Activated CD4-positive, alpha-beta T cell treated with anti-CD3 and anti-CD28 coated beads for 36 hours (primary cell): ENCODE measurements at places on chromosomes 4 and X.

DNA sequence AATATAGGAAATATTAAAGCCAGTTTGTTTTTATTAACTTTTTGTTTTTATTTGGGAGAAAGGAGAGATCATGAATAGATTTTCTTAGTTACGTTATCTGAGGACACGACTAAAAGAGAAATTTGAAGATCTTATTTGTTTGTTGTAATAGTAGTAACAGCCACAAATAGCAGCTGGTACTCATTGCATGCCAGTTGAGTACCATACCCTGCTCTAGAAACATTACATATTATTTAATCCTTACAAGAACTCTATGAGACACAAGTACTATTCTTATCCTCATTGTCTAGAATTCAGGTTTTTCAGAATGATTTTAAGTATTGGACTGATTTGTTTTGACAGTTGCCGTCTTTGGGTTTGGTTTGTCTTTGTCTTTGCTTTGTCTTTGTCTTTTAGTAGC lies 31.8 kb downstream of the USP53 start:
- DNase-seq = no peak

GRCh38 chr4:7767526-7767925 lies 172.1 kb downstream of the AFAP1 start:
- DNase-seq = no peak

DNA sequence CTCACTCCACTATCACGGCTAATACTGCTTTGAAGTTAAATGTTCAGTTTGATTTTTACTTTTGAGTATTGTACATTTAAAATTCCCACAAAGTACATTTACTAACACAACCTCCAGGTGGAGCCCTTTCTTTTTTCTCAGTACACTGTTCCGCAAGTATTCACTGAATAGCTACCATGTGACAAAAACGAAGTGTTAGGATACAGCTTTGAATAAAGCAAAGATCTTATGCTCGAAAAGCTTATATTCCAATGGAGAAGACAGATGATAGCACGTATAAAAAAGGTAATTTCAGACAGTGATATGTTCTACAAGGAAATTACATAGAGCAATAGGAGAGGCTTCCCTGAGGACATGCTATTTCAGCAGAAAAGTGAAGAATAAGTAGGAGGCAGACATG lies 60.7 kb upstream of the ABCG2 start:
- DNase-seq = no peak

GRCh38 chrX:5113128-5113527 lies 1115.5 kb downstream of the NLGN4X start:
- DNase-seq = no peak

DNA sequence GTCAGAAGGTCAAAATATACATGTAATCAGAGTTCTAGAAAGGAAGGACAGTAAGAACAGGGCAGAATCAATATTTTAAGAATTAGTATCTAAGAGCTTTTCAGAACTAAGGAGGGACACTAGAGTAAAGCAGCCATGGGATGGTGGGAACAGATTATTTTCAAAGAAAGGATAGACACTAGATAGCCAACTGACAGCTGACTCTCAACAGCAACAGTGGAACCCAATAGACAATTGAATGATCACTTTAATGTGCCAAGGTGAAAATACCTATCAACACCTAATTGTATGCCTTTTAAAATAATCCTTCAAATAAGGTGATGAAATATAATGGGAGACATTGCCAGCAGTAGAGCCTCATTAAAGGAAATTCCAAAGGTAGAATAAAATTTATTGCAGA lies 26.5 kb upstream of the CCDC160 start:
- no peak for DNase-seq
